ENCODE measurements at places on chromosomes 3 and 15.

DNA sequence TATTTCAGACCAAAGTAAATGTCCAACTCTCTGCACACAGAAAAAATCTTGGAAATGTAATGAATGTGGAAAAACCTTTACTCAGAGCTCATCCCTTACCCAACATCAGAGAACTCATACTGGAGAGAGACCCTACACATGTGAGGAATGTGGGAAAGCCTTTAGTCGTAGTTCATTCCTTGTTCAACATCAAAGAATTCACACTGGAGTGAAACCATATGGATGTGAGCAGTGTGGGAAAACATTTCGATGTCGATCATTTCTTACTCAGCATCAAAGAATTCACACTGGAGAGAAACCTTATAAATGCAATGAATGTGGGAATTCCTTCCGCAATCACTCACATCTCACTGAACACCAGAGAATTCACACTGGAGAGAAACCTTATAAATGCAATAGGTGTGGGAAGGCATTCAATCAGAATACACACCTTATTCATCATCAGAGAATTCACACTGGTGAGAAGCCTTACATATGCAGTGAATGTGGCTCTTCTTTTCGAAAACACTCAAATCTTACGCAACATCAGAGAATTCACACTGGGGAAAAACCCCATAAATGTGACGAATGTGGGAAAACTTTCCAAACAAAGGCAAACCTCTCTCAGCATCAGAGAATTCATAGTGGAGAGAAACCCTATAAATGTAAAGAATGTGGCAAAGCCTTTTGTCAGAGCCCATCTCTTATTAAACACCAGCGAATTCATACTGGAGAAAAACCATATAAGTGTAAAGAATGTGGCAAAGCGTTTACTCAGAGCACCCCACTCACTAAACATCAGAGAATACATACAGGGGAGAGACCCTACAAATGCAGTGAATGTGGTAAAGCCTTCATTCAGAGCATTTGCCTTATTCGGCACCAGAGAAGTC is 8.0 kb upstream of the ZNF501 start:
- no peak for DNase-seq

- no peak for DNase-seq
These were observed 35.4 kb upstream of the XCR1 start for GRCh38 chr3:46062679-46063078.

DNA sequence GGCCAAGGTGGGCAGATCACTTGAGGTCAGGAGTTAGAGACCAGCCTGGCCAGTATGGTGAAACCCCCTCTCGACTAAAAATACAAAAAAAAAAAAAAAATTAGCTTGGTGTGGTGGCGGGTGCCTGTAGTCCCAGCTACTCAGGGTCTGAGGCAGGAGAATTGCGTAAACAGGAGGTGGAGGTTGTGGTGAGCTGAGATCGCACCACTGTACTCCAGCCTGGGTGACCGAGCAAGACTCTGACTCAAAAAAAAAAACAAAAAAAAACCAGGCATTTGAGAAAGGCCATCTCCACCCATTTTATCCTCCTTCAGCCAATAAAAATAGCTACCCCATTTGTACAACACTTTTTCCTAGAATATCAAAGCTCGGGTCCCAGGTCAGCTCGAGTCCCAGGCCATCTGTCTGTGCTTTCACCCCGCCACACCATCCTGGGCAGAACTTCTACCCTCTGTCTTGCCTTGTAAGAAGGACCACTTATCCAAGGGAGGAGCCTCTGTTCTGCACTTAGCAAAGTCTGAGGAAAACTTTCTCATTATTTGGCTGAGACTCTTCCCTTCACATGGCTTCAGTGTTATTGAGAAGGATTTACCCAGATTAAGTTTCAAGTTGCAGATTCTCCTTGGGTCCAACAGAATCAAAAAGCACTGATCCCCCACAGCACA is 99.1 kb downstream of the MESD start:
- DNase-seq: no peak

DNA sequence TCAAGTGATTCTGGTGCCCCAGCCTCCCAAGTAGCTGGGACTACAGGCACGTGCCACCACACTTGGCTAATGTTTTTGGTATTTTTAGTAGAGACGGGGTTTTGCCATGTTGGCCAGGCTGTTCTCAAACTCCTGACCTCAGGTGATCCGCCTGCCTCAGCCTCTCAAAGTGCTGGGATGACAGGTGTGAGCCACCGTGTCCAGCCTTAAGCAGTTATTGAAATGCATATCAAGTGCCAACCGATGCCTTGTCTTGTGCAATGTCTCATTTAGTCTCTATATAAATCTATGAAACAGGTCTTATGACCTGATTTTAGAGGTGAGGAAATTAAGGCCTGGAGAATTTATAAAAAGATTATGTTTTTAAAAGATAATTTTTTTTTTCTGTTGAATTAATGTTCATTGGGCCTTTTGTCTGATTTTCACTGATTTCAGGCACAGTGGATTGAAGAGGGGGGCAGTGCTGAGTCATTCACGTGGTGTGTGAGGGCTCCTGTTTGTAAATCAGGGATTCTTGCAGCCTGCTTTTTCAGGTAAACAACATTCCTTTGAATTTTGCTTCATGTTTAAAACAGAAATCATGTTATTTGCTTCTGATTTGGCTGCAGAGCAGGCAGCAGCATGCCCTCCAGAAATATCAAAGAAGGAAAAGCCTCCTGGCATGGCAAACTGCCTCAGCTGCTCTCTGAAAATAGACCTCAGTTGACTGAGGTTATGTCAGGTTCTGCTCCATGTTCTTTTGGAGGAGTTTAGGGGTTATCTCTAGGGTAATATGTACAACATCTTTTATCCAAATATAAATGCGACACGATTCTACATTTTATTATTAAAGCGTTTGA is 407.0 kb upstream of the RGMA start:
- DNase-seq: no peak

GRCh38 chr15:90153658-90154057 is 47.5 kb upstream of the SEMA4B start:
- DNase-seq: no peak

Data from T-cell (primary cell).